Tibial artery (tissue), 4 donors: ENCODE measurements at places on chromosomes 1 and 21.
A peak's percentile ranks its signal among the peaks of the same experiment; 100 is the strongest.

DNA sequence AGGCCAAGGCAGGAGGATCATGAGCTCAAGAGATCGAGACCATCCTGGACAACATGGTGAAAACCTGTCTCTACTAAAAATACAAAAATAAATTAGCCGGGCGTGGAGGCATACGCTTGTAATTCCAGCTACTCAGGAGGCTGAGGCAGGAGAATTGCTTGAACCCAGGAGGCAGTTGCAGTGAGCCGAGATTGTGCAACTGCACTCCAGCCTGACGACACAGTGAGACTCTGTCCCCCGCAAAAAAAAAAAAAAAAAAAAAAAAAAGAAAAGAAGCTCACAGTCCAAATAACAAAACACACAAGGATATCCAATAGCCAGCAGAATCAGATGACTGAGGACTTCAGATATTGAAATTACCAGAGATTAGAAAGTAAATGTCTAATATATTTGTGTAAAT, 11.8 kb downstream of the AHCTF1 start:
- no peak for DNase-seq

GRCh38 chr1:203763505-203763904, 1.5 kb upstream of the LAX1 start:
- DNase-seq, result no peak

DNA sequence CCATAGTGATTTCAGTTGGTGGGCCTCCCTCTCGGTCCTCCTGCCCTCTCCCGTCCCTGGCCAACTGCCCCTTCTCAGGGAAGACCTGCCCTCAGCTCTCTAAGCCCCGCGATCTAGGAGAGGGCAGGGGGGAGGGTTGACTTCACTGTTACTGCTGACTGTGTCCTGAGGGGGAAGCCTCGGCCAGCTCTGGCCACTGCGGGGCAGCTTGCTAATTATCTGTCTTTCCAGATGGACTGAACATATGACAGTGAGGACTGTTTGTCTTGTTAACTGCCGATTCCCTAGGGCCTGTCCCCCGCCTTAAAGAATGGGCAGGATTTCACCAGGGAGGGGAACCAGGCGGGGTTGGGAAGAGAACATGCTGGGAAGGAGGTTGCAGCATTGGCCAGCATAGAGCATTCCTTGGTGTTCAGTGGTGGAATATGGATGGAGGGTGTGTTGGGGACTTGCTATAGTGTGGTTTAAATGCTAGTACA, 22.9 kb downstream of the NIPAL3 start:
- no peak for DNase-seq

DNA sequence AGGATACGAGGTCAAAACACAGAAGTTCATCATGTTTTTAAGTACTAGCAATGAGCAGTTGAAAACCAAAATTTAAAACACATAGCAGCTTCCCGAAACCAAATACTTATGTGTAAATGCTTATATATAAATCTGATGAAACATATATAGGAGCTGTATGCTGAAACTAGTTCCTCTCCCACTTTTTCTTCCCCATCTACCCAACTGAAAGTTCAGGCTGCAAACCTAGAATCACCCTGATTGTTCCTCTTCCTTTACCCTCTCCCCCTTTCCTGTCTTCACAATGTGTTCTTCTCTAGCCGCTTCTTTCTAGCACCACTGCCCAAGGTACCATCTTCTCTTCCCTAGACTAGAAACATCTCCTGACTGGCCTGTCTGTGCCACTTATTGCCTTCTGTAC, 90.6 kb downstream of the ST3GAL3 start:
- DNase-seq, result no peak

DNA sequence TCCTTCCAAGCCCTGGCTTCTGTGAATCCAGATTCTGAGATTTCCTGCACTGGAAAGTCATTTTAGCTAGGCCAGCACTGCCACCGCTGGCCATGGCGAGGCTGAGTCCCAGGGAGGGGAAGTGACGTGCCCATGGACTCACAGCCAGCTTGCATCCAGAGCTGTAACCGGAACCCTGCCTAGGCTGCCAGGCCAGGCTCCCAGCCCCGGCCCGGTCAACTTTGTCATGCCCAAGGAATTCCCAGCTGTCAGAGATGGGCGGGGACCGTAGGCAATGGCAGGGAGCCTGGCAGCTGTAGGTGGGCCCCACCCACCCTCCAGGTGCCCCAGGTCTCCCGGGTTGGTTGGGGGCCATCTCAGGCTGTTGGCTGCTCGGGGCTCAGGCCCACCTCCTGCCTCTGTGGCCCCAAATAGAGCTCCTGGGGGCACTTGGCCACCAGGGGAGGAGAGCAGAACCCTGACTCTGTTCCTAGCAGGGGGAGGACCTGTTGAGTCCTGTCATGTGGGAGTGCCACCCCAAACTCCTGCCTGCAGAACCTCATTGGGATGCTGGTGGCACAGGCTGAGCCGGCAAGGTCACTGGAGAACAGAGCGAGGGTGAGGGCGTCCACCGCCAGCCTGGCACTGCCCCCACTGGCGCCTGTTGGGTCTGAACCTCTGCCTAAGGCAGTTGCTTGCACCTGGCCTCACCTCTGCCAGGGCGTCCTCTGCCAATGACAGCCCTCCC, 57.8 kb downstream of the FOXO6 start:
- DNase-seq, result peak; percentile 93

- DNase-seq, result no peak
Observed at GRCh38 chr1:170664828-170665612, 1.1 kb downstream of the PRRX1 start.

DNA sequence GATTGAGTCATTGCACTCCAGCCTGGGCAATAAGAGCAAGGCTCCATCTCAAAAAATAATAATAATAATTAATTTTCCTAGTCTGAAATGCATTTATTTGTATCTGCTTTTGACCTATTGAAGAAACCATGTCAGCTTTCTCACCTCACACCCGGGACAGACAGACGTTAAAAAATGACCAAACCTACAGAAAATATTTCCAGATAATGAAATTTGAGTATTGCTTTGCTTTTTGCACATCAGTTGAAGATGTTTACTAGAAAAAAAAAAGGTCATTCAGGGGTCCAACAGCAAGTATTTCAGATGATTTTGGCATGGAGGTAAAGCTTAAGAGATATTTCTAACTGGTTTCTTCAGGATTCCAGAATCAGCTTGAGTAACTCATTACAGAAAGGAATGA, at the start of gene OR6K6:
Gene OR6K6 (plus strand): TSS at position 301 of the 400 bp plus-strand sequence. CDS start 168 bp downstream, outside the sequence.
- no peak for DNase-seq

DNA sequence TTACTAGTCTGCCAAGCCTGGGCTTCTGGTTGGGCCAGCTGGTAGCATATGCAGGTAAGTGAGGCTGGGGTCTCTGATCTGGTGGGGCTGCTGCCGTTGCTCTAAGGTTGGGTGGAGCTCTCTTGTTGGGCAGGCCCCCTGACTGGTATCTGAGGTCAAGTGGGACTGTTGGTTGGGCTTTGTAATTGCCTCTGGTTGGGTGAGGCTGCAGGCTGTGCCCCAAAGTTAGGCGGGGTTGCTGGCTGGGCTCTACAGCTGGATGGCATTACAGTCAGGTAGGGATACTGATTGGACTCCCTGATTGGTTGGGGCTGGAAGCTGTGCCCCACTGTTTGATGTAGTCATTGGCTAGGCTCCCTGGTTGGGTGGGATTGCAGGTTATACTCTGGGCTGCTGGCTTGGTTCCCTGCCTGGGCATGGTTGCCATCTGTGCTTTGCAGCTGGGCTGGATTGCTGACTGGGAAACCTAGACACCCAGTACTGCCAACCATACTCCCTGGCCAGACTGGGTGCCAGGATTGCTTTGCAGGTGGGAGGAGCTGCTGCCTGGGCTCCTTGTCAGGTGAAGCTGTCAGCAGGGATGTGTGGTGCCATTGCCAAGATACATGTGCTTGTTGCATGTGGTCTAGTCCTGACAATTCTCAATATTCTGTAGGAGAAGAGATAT, 130.5 kb downstream of the RABGAP1L start:
- no peak for DNase-seq

DNA sequence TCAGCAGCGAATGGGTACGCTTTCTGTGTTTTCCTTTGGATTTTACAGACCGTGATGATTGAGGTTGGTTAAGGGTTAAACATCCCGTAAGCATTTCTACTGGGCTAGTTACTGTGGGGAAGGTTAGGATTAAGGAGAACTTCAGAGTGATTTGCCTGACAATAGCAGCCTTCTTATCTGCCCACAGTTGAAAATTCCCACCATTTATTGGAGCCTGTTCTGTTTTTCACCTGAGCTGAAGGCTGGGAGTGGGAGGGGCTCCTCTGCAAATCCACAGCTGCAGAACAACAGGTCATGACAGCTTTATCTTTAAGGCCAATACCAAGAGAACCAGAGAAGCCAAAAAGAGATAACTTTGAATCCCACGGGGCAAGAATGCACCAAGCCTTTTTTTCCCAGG, 168.6 kb downstream of the KAZN start:
- no peak for DNase-seq

GRCh38 chr1:40588586-40588985, 57.1 kb downstream of the ZNF684 start:
- DNase-seq, result no peak

DNA sequence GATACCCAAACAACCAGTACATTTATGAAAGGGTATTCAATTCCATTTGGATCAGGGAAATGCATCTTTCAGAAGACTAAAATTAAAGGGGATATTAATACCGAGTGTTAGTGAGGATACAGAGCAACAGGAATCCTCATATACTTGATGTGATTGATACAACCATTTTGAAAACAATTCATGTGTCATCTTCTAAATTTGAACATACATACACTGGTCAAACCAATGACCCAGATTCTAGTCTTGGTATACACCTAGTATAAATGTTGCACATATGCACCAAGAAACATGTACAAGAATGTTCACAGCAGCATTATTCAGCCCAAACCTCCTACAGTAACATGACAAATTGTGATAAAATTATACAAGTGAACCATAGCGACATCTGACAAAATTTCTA, 58.6 kb downstream of the ZNF644 start:
- DNase-seq, result no peak

GRCh38 chr1:168135116-168135920, 1.4 kb downstream of the GPR161 start:
- DNase-seq, result no peak

GRCh38 chr21:17780539-17780938, 38.6 kb downstream of the C21orf91 start:
- no peak for DNase-seq

DNA sequence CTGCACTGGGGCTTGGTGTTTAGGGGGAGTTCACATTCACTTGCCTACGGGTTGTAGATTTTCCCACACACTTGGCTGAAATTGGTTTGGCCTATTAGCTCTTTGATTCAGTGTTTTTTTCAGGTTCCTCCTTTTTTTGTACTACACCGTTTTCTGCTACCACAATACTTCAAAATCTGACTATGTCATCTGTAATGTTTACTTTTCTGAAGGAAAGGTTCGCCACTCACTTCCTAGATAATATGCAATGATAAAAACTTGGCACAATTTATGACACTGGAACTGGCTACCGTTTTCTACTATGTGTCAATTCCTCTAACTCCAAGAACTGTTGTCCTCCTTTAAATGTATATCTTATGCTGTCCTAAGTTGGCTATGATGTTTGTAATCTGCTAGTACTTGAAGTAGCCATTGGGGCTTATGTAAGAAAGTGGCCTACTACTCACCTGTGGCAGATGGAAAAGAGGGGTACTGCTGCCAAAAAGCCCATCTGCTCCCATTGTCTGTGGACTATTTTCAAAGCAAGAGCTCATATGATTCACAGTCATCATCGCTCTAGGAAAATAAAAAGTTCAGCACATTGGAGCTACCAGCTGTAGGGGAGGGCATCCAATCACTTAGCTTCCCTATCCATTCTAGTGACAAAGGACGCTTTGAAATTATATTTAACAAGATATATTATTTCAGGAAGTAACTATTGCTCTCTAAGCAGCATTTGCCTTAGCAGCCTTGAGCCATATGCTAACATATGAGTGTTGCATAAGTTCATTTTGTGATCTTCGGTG, 42.4 kb upstream of the BACH1 start:
- no peak for DNase-seq

- DNase-seq, result peak; percentile 28
Observed at GRCh38 chr1:51518586-51519047, 449 bp downstream of the EPS15 start.

GRCh38 chr1:110462964-110463363, 12.0 kb downstream of the PROK1 start:
- no peak for DNase-seq

DNA sequence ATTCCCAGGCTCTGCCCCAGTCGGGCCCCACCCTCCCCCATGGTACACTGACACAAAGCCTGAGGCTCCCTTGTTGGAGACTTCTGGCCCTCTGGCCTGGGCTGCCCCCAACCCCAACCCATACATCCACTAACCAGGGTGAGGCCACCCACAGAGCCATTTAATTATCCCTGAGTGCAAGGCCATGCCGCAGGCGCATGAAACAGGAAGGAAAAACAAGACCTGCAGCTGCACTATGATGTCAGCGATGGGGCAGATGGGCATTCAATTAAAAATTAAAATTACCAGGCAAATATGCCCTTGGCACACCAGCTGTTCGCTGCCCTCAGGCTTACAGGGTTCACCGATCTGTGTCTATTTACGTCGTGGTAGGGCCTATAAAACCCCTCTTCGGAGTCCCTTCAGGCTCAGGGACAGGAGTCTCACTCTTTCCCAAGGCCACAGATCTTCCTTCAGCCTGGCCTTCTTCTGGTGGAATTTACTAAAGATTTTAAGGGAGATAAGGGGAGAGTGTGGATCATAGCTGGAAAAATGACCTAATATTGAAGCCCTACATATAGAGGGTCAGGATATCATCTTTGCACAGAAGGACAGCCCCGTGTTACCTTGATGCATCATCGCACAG, 29.6 kb upstream of the RGS16 start:
- DNase-seq, result no peak

GRCh38 chr1:17629460-17629859, 90.0 kb downstream of the ARHGEF10L start:
- no peak for DNase-seq

- DNase-seq, result peak; percentile 59
Observed at GRCh38 chr1:180266275-180267210, 36.5 kb downstream of the LHX4 start.

GRCh38 chr1:204756811-204757210, 71.3 kb upstream of the LRRN2 start:
- no peak for DNase-seq

DNA sequence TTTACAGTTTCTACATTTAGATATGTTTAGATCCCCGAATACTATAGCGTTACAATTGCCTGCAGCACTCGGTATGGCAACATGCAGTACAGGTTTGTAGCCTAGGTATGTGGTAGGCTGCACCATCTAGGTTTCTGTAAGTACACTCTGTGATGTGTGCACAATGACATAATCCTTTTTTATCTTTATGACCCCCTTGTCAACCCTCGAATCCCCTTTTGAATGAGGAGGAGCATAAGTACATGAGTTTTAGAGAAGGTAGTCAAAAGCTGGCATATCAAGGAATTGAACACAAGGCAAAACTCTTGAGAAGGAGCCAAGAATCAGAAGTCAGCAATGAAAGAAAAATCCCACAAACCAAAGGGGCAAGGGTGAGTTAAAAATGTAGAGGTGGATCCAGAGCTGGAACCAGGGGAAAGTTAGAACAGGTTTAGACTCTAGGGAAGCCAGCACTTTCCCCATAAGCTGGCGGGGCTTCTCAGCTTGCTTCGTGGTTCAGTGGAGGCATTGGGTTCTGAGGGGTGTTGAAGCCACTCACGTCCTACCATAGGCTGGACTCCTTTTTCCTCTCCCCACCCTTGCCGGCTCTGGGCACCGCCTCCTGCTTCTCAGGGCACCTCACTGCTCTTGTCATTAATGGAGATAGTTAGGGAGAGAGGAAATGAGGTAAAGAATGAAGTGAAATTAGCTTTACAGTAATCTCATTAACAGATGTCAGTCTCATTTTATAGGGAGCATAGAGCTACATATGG, 31.3 kb downstream of the OLFML3 start:
- no peak for DNase-seq
